ENCODE measurements at places on chromosomes 1 and 21.

DNA sequence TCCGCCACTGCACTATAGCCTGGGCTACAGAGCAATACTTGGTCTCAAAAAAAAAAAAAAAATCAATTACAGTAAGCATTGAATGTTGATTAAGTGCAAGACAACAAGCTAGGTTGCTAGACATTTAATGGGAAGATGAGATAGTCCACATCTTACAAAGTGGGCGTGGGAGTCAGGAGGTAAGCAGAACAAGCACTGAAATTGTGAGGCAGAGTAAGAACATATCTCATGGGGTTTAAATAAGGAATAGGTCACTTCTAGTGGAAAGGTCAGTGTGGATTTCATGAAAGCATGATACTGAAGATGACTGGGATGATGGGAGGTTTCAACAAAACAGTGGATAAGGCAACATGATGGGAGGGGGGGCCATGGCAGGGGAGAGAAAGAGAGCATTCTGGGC is 1.9 kb upstream of the OLFML2B start:
- DNase-seq, result no peak

GRCh38 chr1:41468122-41468762 is 16.2 kb downstream of the EDN2 start:
- DNase-seq, result no peak

DNA sequence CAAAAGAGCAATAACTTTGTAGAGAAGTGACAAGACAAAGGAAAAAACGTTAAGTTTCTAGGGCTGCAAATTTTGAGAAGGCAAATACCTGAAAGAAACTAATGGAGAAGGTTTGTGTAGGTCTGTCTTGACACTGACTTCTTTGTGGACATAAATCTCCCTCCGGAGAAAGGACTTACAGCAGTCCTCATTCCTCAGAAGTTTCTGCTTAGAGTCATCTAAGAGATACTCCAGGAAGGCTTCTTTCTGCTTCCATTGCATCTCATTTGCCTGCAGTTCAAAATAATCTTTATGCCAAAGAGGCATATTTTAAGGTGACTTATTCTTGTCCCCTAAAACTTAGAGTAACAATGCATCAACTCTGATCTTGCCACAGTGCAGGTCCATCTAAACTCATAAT is 4.4 kb upstream of the C4BPB start:
- no peak for DNase-seq

DNA sequence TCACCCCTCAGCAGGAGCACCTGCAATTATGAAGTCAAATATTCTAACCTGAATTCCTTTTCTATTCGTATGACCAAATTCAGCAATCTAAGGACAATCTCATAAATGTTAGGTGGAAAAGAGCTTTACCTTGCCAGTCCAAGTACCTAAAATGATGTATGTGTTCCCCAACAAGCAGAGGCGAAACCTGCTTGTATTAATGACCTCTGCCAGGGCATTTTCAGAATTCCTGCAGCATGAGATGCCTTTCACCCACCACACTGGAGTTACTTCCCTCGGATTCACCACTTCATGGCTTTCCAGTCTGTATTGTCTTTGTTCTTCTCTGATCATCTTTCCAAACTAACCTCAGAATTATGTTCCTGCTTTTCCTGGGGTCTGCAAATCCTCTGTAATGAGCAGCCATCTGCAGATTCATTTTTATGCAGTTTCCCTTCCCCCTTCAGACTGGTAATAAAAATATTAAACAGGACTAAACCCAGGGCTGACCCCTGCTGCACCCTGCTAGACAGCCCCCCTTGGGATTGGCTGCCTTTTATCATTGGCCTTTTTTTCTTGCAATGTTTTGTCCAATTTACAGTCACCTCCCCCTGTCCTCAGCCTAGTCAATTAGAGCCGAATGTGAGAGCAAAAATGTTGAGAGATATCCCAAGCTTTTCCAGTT is 26.6 kb upstream of the CASQ2 start:
- DNase-seq, result no peak

DNA sequence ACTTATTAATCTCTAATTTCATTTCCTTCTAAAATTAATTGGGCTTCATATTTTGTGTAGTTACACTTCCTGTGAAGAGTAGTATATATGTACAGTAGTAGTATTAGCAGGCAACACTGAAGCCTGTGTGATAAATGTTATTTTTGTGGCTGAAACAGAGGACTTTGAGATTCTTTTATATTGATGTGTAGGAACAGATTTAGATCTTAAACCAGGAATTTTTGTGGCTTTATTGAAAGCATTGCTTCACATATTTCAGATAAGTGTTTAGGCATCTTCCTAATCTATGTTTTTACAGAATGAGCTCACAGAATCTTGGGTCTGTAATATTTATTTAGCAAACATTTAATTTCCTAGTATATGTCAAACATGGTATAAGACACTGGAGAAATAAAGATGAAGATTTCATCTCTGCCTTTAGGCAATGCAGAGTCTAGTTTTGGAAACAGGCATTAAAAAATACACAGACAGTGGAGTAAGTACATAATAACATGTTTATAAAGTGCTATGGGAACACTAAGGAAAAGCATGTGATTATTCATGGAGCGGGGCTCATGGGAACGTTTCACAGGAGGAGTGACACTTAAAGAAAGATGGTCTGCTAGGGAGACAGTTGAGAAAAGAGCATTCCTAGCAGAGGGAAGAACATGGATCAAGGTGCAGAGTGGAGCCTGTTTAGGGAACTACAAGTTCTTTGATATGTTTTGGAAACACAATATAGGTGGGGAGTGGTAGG is 52.7 kb downstream of the MIGA1 start:
- no peak for DNase-seq

GRCh38 chr1:65449214-65449823 is 28.9 kb downstream of the LEPR start:
- no peak for DNase-seq

- no peak for DNase-seq
Measured at GRCh38 chr1:167784876-167785550, 63.2 kb downstream of the MPZL1 start.
